ENCODE measurements at places on chromosomes 5 and 9. TPM values are rescaled to one million over a fixed set of nuclear protein-coding genes. Genes with fewer than 3 reads are reported as not detected.

The GFI1B gene
- not detected for total RNA-seq

DNA sequence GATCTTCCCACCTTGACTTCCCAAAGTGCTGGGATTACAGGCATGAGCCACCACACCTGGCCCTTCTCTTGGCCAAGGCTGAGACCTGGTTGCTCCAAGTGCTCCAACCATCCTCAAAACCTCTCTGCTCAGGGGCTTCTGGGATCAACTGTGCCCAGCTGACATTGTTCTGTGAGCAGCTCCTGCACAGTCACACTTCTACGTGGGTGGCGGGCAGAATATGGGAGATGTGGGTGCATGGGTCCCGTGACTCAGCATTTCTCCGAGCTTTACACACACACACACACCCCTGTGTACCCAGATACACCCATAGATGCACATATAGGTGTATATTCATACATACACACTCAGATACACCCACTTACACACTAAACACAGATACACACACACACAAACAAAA lies 10.5 kb upstream of the MYORG start:
- no peak for DNase-seq
- H3K27ac ChIP-seq, result no peak overlapping the region
- no peaks in the 10 kb centered on the region for H3K27me3 ChIP-seq

The DRD1 gene
- not detected for total RNA-seq

GRCh38 chr5:43137326-43137725 lies 16.6 kb downstream of the ZNF131 start:
- H3K36me3 ChIP-seq, result no peaks in the 10 kb centered on the region
- peaks cover 53% of the 10 kb centered on the region for H3K4me1 ChIP-seq
- DNase-seq, result no peak
- no peaks in the 10 kb centered on the region for H3K27me3 ChIP-seq
- H3K27ac ChIP-seq, result no peak overlapping the region

The CARD9 gene
- total RNA-seq, result 0.70 TPM

Measured in naive thymus-derived CD8-positive, alpha-beta T cell (primary cell).